ENCODE measurements at places on chromosomes 3 and 15.

DNA sequence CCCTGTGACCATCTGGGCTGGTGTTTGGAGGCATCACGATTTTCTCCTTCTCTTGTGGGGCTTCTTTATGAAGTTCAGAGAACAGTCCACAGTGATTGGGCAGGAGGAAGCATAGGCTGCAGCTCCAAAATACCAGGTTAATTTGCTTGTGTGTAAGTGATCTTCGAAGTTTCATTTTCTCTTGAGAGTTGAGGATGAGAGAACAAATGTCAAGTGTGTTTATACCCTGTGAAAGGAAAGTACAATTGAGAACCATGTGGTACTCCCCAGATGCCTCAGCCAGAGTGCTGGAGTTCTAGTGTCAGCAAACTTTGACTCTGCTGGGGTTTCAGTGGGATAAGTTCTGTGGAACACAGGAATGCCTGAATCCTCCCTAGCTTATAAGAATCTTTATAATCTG lies 357.1 kb upstream of the CFAP20DC start:
- no peak for DNase-seq

DNA sequence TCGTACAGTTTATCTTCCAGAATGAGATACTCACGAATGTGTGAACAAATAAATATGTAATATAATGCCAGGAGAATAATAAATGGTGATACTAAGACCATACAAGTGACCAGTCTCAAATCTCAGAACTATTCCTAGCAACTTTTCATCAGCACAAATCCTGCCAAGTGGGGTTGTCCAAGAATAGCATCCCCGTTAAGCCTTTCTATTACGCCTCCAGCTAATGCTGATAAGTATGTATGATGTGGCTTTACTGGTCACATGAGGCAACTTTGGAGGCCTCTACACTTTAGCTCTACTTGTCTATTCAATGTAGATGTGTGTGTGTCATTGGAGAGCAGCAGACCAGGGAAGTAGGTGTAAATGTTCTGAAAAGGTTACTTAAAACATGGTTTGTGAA lies 129.5 kb downstream of the KCNMB2 start:
- DNase-seq: no peak

DNA sequence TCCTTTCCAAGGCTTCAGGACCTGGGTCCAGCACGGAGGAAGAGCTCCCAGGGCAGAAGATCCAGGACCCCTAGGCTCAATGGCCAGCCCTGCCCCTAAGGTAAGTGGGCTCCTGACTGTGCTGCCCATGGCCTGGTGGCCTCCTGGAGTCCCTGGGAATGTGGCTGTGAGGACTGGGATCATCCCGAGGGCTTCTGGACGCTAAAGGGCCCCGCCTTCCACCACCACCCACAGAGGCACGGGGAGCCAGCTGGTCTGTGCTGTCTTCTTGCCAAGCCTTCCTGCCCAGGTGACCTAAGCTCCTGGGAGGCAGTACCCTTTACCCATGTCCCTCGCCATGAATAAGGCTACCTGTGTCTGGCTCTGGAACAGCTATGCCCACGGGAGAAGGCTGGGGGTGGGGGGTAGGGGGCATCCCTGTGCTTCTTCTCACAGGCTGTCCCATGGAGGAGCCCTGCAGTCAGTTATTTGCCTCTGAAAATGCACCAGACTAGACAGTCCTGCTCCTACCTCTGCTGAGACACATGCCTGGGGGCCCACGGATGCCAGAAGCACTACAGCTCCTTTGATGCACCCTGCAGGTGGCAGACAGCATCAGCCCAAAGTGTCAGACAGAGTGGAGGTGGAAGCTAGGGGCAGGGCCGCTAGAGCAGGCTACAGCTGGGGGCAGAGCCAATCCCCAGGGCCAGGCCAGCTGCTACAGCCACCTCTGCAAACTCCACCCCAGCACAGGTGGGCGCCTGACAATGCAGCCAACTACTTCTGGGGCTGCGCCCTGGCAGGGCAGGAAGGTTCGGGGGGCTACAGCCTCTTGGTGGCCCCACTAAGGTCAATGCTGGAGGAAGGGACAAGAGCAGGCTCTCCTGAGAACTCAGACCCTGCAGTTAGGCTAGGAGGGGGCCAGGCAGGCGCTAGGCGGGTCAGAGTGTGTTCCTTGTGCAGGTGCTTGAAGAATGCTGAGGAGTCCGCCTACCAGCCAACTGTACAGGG lies 90.9 kb downstream of the SEC22A start:
- DNase-seq: no peak

GRCh38 chr3:179768080-179768479 lies 115.2 kb downstream of the USP13 start:
- DNase-seq: no peak

GRCh38 chr15:89161666-89162065 lies 59.7 kb downstream of the RLBP1 start:
- no peak for DNase-seq

- DNase-seq: no peak
Measured at GRCh38 chr15:69513450-69513960, 60.9 kb downstream of the RPLP1 start.

DNA sequence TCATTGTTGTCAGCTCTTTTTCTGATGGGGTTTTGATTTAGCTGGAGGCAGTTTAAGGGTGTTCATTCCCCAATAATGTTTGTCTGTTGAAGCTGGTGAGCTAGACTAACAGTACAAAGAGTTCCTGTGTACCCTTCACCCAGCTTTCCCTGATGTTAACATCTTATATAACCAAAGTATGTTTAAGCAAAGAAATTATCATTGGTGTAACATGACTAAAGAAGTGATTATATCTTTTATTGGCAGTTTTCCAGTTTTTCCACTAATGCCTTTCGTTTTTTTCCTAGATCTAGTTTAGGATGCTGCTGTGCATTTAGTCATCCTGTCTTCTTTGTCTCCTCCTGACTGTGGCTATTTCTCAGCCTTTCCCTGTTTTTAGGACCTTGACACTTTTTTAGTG lies 165.6 kb downstream of the LPP start:
- no peak for DNase-seq

DNA sequence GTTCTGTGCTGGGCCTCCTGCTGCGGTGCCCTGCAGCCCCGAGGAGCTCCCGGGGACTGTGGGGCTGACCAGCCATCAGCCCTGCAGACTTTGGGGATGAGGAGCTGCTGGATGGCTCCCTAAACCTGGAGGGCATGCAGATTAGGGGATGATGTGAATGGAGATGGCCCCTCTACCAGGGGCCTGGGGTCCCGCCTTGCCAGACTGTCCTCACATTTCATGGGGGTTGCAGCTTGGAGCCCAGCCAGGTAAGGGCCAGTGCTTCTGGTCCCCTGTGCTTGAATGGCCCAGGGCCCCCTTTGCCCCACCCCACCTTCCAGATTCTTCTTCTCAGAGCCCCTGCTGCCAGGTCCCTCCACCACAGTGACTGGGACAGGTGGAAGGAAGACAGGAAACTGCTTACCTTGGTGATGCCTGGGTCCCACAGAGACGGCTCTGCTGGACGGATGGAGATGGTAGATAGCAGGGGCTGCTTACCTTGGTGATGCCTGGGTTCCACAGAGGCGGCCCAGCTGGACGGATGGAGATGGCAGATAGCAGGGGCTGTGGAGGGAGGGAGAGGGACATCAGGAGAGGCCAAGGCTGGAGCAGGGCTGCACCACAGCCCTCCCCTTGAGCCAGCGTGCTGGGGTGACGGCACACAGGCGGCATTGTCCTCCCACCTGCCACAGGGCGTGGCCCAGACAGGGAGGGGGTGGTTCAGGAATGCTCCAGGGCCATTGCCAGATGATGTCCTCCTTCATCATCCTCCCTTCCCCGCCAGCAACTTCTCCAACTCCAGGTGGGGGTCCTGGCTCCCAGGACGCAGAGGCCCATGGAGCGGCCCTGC lies at the start of gene SPTBN5:
SPTBN5 (minus strand) TSS at position 632 of the 829 bp plus-strand sequence; CDS start at position 76, 556 bp downstream.
- DNase-seq: no peak

- DNase-seq: no peak
Measured at GRCh38 chr3:50580683-50581458, 11.5 kb downstream of the HEMK1 start.

GRCh38 chr15:68565726-68566125 lies 13.1 kb upstream of the CORO2B start:
- no peak for DNase-seq

- DNase-seq: no peak
Measured at GRCh38 chr15:44662478-44663409, 718 bp downstream of the SPG11 start.

GRCh38 chr3:67529337-67529736 lies 125.1 kb downstream of the SUCLG2 start:
- DNase-seq: no peak

GRCh38 chr3:117939425-117940027 lies 1095.1 kb downstream of the IGSF11 start:
- no peak for DNase-seq

DNA sequence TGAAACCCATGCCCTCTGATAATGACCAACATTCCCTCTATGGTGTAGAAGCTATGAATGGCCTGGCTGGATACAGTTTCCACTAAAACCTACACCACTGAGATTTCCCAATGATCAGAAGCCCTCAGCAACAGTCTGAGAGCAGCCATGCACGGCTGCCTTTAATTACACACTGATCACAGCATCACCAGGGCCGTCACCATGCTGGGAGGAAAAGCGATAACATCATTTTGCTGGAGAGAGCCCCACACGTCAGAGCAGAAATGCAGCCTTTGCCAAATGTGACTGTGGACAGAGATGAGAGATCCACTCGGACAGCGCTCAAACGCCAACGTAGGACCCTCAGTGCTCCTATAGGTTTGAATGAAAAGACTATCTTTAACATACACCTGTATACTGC lies 135.0 kb downstream of the XXYLT1 start:
- DNase-seq: no peak

DNA sequence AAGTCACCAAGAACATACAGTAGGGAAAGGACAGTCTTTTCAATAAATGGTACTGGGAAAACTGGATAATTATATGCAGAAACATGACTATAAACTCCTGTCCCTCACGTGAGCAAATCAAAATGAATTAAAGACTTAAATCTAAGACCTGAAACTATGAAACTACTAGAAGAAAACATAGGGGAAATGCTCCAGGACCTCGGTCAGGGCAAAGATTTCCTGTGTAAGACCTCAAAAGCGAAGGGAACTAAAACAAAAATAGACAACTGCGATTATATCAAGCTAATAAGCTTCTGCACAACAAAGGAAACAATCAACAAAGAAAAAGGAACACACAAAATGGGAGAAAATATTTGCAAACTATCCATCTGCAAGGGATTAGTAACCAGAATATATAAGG lies 62.7 kb downstream of the CRYGS start:
- no peak for DNase-seq

GRCh38 chr3:31671976-31672375 lies 139.3 kb downstream of the STT3B start:
- no peak for DNase-seq

DNA sequence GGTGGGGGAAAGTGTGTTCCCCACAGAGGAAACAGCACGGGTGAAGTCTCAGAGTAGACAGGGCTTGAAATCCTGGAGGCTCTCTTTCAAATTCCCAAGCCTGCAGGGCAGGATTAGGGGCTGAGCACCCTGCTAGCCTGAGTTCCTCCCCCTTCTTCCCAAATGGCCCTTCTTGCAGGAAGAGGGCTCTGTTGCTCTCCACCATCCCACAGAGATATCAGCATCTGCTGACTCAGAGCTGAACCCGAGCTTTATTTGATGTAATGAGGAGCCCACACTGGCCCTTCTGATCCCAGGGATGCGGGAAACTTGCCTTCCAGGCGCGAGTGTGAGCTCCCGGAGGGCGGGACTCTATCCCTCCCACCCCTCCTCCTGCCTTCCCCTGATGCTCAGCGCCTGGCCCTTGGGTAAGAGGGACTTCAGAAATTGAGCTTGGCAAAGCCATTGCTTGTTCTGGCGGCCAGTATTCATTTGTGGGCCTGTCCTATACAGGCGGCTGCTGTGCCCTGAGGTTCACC lies 1.4 kb upstream of the STRA6 start:
- DNase-seq: no peak

GRCh38 chr3:195095035-195095703 lies 175.8 kb downstream of the XXYLT1 start:
- DNase-seq: no peak

DNA sequence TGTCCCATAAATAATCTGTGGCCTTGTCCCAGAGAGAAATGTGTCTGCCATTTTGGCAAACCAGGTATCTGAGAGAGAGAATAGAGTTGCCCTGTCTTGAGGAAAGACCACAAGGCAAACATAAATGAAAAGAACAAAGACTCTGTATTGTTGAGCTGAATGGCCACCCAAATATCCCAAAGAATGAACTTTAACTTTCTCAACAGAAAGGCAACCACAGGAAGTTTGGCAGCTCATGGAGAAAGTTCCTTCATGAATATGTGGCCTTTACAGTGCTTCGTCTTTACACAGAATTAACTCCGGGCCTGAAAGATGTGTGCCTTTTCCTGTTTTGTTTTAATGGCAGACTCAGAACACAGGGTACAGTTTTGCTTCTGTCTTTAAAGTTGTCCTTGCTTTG lies 41.4 kb upstream of the THBS1 start:
- DNase-seq: no peak

- DNase-seq: no peak
Measured at GRCh38 chr15:72176743-72177142, 20.8 kb downstream of the GRAMD2A start.

DNA sequence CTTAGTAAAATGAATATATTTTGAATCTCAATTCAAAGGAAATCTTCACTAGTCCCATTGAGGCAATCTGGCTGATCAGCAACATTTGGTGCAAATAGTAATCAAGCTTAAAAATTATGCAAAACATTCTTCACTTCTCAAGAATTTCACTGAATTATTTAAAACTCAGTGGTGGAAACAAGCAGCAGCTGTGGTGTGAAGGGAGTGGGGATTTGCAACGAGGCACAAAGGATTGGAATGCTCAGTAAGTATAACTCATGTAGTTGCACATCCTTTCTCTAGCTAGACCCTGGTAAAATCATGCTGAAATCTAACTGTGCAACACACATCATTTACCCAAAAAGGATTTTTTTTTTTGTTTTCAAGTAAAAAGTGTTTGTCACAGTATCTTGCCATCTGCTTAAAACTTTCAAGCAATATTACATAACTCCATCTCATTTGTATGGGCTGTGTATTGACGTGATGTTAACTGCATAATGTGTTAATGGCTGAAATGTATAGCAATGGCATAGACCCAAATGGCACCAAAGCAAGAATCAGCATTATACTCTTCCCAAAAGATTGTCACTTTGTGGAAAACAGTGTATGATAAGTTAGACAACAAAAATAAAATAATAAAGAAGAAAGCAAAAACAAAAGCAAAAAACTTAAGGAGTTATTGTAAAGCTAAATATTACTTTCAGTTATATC lies 816.6 kb downstream of the EPHA3 start:
- DNase-seq: no peak

Measured in C1 segment of cervical spinal cord (tissue), 14 donors.